ENCODE measurements at places on chromosomes 2 and 18. TPM values are rescaled to one million over a fixed set of nuclear protein-coding genes. Genes with fewer than 3 reads are reported as not detected.
A peak's percentile ranks its signal among the peaks of the same experiment; 100 is the strongest.

Gene VWC2L
- total RNA-seq = not detected

Gene SERPINB12
- not detected for total RNA-seq

Gene C1QL2
- not detected for total RNA-seq

Gene RAB6D
- not detected for total RNA-seq

Gene NT5C1B
- total RNA-seq = not detected

Gene SP140
- total RNA-seq = 0.62 TPM

- DNase-seq = peak; percentile 28
Observed at GRCh38 chr2:128390256-128390990, 71.8 kb upstream of the HS6ST1 start.

- DNase-seq = no peak
Observed at GRCh38 chr2:224574423-224575084, 10.6 kb downstream of the CUL3 start.

GRCh38 chr2:148048475-148049221 lies 27.8 kb downstream of the MBD5 start:
- DNase-seq = no peak

GRCh38 chr2:67486041-67486796 lies 89.1 kb downstream of the ETAA1 start:
- peak; percentile 57 for DNase-seq

- DNase-seq = peak; percentile 86
Observed at GRCh38 chr2:25376750-25377621, 35.3 kb upstream of the DNMT3A start.

GRCh38 chr2:149132901-149133300 lies 94.4 kb downstream of the LYPD6B start:
- no peak for DNase-seq

- no peak for DNase-seq
Observed at GRCh38 chr2:136207665-136208064, 89.7 kb upstream of the CXCR4 start.

- no peak for DNase-seq
Observed at GRCh38 chr18:13465124-13465446, 246.5 kb downstream of the LDLRAD4 start.

GRCh38 chr18:54284981-54285785 lies 15.9 kb downstream of the POLI start:
- DNase-seq = peak; percentile 20

Measured in heart left ventricle (tissue), 16 donors.